ENCODE measurements at places on chromosomes 13 and 19.

DNA sequence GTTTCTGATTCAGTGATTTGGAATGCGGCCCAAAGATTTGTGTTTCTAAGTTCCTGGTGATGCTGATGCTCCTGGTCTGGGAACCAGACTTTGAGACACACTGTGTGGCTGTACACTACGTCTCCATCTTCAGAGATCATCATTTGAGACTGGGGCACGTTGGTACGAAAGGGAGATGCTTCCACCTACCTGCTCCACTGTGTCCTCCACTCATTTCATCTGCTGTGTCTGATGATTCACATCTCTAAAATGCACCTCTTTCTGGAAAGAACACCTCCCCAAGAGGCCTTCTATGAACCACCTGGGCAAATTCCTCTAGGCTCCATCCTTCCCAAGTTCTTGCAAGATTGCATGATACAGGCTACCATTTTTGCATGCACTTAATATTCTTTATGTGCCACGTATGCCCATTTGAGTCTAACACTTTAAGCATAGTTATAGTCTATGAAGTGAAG is 58.6 kb downstream of the ERCC5 start:
- DNase-seq, result no peak

GRCh38 chr19:51339687-51340656 is 2.0 kb downstream of the VSIG10L start:
- peak; percentile 87 for DNase-seq

DNA sequence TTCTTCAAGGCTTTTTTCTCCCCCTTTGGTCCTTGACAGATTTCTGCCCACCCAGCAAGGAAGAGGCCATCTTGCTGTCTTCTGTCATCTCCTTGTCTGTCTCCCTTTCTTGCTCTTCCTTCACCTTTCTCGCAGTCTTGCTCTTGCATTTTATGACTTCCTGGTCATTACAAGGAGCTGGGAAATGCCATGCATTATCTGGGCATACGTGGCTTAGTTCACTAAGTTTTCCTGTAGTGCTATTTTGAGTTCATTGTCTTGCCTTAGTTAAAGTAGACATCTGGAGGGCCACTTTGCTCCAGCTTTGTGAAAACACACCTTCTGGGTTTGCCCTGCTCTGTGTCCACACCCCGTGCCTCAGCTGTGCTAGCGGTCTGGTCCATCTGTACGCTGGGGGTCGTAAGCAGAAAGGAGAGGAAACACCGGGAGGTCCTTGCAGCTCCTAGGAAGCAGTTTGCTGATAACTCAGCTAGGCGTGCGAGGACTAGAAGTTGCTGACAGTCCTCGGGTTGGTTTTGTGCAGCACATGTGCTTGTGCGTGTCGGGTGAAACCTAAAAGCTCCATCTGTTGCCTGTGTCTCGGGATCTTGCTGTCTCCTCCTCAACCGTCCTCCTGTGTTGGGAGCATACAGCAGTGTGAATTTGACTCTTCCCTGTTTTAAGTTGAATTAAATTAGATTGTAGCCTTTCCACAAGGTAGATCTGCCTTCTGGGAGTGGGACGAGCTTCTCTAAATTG is 59.4 kb downstream of the ARHGEF7 start:
- DNase-seq, result no peak

GRCh38 chr13:98977568-98978265 is at the start of gene DOCK9:
DOCK9 (minus strand) TSS chr13:98978064; CDS start chr13:98977909, 155 bp downstream.
- no peak for DNase-seq

DNA sequence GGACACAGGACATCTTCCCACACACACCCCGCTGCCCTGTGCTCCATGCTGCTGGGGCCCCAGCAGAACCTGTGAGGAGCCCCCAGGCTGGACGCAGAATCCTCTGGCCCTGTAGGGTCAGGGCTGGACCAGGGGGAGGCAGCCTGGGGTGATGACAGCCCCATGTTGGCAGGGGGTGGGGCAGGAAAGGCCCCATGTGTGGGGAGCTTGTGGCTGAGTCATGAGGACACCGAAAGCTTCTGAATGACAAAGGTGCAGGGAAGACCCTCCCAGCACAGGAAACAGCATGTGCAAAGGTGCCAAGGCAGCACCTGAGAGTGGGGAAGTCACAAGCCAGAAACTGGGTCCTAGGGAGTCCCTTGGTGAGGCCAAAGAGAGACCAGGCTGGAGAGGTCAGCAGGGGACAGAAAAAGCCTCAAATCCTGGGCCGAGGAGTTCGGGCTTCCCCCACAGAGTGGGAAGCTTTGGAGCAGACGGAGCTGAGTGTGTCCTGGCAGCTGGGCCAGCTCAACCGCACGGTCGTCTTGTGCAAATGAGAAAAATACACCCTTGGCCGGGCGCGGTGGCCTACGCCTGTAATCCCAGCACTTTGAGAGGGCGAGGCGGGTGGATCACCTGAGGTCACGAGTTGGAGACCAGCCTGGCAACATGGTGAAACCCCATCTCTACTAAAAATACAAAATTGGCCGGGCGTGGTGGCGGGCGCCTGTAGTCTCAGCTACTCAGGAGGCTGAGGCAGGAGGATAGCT is 17.5 kb downstream of the ATP8B3 start:
- no peak for DNase-seq

GRCh38 chr19:19515642-19516519 is at the start of gene NDUFA13:
NDUFA13 (plus strand) TSS chr19:19516225; CDS start chr19:19516239, 14 bp downstream.
- DNase-seq, result peak; percentile 76

DNA sequence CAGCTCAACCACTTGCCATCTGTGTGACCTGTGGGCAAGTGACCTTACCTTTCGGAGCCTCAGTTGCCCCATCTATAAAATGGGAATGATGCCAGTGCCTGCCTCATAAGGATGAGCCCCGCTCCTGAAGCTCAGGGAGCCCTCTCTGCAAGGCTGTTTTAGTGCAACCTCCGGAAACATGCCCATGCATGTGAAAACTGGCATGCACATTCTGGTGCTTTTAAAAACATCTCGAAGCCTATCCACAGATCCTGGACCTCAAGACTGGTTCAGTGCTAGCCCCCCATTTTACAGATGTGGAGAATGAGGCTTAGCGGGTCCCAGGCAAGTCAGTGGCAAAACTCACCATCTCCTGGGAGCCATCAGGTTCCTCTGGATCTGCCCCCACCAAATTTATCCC is 5.6 kb downstream of the CADM4 start:
- DNase-seq, result no peak

GRCh38 chr19:5891938-5892771 is 11.4 kb downstream of the NDUFA11 start:
- no peak for DNase-seq

GRCh38 chr19:18417250-18418028 is 1.8 kb upstream of the SSBP4 start:
- DNase-seq, result peak; percentile 69

DNA sequence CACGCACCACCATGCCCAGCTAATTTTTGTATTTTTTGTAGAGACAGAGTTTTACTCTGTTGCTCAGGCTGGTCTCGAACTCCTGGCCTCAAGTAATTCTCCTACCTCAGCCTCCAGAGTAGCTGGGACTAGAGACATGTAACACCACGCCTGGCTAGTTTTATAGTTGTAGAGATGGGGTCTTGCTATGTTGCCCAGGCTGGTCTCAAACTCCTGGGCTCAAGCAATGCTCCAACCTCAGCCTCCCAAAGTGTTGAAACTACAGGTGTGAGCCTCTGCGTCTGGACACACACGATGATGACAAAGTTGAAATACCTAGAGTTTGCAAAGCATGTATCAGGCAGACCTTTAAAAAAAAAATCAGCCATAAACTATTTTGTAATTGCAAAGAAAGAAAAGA is 4.6 kb upstream of the PTOV1 start:
- no peak for DNase-seq

- no peak for DNase-seq
These were observed 28.2 kb downstream of the ACTN4 start for GRCh38 chr19:38675611-38676010.

DNA sequence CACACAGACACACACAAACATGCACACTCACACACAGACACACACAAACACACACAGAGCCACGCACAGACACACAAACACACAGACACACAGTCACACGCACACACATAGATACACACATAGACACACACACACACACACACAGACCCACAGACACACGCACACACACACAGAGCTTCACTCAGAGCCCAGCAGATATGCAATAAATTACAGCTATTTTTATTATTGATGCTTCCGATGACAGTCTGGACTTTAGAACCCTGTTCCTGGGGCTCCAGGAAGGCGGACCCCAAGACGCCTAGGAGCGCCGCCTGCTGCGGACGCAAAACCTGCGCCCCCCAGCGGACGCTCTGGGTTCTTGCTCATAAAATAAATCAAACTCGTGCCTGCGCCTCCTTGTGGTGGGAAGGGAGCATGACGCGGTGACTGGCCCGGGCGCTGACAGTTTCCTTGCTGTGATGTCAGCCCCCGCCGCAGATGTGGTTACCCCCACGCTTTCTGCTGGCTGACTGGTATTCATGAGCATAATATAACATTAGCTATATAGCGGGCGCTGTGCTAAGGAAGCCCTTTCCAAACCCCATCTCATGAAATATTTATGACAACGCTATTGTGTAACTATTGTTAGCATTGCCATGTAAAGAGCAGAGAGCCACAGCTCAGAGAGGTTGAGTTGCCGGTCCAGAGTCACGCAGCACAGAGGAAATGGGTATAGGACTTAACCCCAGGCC is 64.4 kb upstream of the TM9SF2 start:
- DNase-seq, result peak; percentile 94

DNA sequence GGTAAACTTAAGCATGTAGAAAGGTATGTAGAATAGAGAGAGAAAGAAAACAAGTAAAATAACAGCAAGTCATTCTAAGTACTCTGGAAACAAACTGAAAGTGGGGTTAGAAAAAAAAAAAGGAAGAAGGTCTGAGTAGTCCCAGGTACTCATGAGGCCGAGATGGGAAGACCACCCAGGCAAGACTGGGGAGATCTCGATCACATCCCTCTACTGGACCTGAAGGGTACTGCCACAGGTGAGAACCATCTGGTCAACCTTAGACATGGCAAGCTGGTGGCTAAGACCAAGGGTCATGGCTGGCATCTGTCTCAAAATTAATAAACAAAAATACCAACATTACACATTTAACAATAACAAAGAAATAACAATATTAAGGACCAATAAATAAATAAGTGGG is 36.3 kb upstream of the ZNF724 start:
- DNase-seq, result no peak

Measured in AML-193 (cell line).